Left lung (tissue), 14 donors: ENCODE measurements at places on chromosomes 2 and 18. TPM values are rescaled to one million over a fixed set of nuclear protein-coding genes. Genes with fewer than 3 reads are reported as not detected.

PKP4 gene
- 129 TPM for polyA plus RNA-seq

CAPN14 gene
- 0.38 TPM for polyA plus RNA-seq

RAB31 gene
- polyA plus RNA-seq, result 30.3 TPM

DNA sequence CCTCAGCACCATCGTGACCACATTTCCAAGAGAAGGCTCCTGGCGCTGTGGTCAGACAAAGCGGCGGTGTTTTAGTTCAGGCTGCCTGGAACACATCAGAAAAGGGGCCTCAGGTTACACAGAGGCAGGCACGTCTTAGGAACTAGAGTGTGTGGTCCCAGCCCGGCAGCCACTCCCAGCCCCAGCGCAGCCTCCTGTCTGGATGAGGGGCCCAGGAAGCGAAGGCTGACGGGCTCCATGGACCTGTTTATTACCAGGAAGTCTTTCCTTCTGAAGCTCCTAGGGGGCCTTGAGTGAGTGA is 10.0 kb upstream of the GPR55 start:
- DNase-seq, result no peak

DNA sequence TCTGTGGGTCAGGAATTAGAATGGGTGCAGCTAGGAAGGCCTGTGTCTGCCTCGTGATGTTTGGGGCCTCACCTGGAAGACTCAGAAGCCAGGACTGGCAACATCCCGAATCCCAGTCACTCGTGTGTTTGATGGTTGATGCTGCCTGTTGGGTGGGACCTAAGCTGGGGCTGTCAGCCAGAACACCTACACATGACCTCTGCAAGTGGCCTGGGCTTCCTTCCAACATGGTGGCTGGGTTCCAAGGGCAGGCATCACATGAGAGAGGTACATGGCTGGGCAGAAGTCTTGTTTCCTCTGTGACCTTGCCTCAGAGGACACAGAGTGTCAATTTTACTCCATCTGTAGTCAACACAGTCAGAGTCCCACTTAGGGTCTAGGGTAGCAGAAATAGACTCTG is 177.8 kb downstream of the GBX2 start:
- no peak for DNase-seq

- peak; percentile 89 for DNase-seq
Measured at GRCh38 chr2:240369801-240370585, 65.5 kb upstream of the GPC1 start.

- DNase-seq, result no peak
Measured at GRCh38 chr18:830315-830901, 18.4 kb upstream of the YES1 start.

DNA sequence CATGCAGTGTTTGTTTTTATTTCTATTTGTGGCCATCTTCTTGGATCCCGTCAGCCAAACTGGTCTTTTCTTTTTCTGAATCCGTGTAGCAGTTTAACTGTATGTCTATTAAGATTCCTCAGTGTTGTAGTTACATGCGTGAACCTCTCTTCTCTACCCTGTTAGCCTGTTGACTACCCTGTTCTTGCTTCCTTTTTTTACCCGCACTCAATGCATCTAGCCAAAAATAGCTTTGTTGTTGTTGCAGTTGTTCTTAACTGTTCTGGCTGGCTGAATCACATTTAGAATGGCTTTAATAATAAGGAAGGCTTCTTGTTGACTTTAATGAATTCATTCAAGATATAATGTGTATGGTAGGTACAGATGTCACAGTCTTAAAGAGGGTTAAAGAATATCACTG is 137.1 kb downstream of the LCLAT1 start:
- no peak for DNase-seq
